ENCODE measurements at places on chromosomes 3 and 15. TPM values are rescaled to one million over a fixed set of nuclear protein-coding genes. Genes with fewer than 3 reads are reported as not detected.

CMTM8 gene
- total RNA-seq = 13.6 TPM

GRCh38 chr15:65338823-65339222 lies 34.3 kb downstream of the RNU5B-1 start:
- DNase-seq = no peak

DNA sequence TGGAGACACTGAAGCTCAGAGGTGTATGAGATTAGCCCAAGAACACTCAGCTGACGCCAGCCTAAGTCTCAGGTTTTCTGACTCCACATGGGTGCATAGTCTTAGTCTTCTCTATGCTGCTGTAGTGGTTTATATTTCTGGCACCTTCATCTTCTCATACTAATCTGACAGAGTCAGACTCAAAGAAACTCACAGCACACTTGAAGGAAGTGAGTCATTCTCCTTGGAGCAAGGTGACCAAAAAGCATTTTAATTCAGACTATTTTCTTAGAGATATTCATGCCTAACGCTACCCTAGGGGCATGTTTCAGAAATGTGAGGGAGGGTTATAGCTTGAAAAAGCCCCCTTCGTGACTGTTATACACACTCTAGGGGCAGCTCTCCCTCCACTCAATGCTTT lies 775.3 kb upstream of the ARPP21 start:
- no peak for DNase-seq

LRRN1 gene
- total RNA-seq = not detected

SMCO1 gene
- total RNA-seq = not detected

GRCh38 chr15:40501487-40501886 lies 30.7 kb downstream of the CHST14 start:
- DNase-seq = no peak

GRCh38 chr3:136343873-136344555 lies 93.9 kb downstream of the PCCB start:
- no peak for DNase-seq

Measured in naive thymus-derived CD4-positive, alpha-beta T cell (primary cell).